ENCODE measurements at places on chromosomes 5 and 9. TPM values are rescaled to one million over a fixed set of nuclear protein-coding genes. Genes with fewer than 3 reads are reported as not detected.

GRCh38 chr9:101727612-101728524, 10.6 kb downstream of the GRIN3A start:
- DNase-seq, result no peak

- no peak for DNase-seq
Measured at GRCh38 chr5:76468635-76469425, 65.7 kb downstream of the IQGAP2 start.

The PCDHGA12 gene
- polyA plus RNA-seq, result 1.9 TPM

DNA sequence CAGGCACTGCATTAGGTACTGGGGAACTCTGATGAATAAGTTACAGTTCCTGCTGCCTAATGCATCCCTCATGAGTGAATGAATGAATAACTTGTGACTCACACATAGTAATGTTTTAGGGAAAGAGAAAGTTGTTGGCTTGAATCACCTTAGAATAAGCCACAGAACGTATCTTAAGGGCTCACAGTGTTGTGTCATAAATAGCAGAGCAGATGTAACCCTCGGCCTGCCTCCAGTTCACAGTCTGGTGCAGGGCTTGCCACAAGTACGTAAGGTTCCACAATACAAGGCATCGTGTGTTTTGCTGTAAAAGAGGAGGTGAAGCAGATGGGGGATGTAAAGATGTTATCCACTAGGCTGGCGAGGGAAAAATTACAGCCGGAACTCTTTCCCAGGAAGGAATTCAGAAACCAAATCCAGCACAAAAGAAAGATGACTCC, 218.7 kb downstream of the TRPM3 start:
- DNase-seq, result peak; percentile 14

- no peak for DNase-seq
Measured at GRCh38 chr9:130365323-130365721, 79.4 kb upstream of the ASS1 start.

GRCh38 chr5:74969726-74970125, 82.6 kb downstream of the GCNT4 start:
- no peak for DNase-seq

- DNase-seq, result peak; percentile 95
Measured at GRCh38 chr5:124746916-124747790, 714 bp upstream of the ZNF608 start.

GRCh38 chr5:71601222-71602026, 14.3 kb downstream of the MCCC2 start:
- DNase-seq, result peak; percentile 7

DNA sequence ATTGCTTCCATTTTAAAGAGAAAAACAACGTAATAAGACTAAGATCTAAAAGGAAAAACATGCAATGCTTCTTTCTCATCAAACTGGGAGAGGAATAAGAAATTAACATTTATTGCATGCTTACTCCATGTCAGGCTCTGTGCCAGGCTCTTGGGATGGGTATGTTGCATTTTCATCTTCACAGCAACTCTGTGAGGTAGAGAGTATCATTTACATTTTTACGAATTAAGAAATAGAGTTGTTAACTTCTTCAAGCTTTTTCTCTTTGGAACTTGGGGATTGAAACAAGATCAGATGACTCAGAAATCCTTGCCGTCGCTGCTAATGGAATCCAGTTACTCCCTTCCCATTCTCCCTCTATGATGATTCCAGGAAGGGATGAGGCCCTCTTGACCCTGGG, 39.5 kb downstream of the PDE8B start:
- no peak for DNase-seq

DNA sequence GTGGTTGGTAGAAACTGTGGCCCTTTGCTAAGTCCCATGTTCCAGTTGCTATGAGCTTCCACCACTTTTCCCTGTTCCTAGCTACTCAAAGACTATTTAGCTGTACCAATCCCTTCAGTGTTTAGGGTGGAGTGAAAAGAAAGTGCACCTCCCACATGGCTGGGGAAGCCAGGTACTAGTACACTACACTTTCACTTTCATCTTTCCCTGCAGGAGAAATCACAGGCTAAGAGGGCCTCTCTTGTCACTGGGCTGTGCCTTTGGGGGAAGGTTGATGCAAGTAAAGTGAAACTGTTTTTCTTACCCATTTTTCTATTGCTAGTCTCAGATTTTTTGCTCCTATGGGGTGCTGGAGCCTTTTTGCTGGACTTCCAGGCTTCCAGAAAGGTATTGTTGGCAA, 33.5 kb upstream of the CKS2 start:
- no peak for DNase-seq

The HTR4 gene
- 0.11 TPM for polyA plus RNA-seq

DNA sequence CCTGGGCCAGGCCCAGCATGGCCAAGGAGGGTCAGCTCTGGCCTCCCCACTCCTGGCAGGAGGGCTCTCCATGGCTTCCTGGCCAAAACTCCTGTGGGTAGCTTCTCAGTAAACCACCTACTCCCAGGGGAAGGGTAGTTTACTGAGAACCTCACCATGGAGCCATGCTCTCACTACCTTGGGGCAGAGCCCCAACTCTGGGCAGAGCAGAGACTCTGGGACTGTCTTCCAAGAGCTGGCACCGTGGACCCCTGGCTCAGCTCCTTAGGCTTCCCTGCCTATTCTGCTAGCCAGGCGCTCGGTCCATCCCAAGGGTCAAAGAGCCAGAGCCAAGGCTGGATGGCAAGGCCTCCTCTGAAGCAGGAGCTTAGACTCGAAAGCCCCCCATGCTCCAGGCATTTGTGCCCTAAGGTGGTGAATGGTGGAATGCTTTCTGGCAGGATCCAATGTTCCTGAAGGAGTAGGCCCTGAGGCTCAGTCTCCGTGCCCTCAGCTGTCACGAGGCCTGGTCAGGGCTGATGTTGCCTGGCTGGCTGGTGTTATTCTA, 19.6 kb downstream of the TCF7 start:
- no peak for DNase-seq

DNA sequence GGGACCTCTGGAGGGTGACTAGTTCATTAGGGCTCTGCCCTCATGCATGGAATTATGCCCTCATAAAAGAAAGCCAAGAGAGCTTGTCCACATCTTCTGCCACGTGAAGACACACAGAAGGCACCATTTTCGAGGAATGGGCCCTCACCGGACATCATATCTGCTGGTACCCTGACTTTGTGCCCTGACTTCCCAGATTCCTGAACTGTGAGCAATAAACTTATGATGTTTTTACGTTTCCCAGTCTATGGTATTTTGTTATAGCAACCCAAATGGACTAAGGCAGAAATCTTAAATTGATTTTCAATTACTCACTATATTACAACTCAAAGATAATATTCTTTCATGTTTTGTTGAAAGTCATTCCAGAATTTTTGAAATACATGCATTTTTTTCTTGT, 163.8 kb upstream of the PAPPA start:
- no peak for DNase-seq

DNA sequence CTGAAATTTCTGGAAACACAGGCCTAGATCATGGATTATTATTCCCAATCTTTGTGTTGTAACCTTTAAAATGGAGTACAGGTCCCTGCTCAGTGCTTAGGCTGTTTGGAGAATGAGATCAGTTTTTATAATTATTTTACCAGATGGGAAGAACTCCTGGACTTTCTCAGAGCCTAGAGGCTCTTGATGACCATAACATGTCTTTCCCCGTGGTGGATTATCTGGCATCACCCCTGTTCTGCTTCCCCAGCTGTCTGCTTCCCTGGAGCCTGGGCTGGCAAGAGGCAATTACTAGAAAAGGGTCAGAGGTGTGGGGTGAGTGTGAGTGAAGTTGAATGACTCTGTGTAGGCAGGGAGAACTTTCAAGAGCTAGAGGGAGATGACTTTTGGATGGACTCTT, 143.0 kb downstream of the CARTPT start:
- no peak for DNase-seq

The SCGB3A2 gene
- 0.22 TPM for polyA plus RNA-seq

The CDK7 gene
- polyA plus RNA-seq, result 39.4 TPM

- DNase-seq, result no peak
Measured at GRCh38 chr5:170522211-170523141, 18.7 kb downstream of the KCNIP1 start.

DNA sequence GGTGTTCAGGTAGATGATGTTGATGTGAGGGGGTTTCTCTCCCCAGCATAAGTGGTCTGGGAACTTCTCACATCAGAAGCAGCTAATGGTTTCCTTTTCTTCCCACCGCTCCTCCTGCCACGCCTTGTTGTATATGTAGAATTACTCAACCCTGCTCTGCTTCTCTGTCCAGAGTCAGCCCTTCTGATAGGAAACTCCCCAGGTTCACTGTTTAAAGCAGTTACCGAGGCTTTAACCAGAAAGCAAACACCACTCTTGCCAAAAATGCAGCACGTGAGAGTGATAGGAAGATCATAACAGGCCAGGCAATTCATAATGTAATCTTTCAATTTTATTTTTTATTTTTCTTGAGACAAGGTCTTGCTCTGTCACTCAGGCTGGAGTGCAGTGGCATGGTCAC, 10.5 kb upstream of the TMEM252 start:
- DNase-seq, result no peak

DNA sequence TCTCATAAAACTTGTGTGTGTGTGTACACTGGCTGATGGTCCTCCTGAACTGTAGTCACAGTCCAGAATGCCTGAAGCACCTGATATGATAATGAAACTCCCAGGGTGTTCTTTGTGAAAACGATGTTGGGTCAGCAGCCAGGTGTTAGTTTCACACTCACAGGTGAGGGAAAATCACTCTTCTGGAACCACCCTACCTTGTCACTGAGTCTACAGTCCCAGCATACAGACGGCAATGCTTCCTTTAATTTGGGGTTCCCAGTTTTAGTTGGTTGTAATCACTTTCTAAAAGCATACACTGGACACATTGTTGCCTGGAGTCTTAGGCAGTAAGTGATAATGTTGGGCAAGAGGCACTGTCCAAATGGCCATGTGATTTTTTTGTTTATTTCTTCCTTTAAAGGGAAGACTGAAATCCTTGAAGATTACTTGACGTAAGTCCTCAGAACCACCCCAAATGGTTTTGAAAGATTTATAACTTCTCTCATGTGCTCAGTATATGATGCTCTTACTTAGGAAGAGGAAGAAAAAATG, 18.2 kb upstream of the MGAT1 start:
- DNase-seq, result no peak

GRCh38 chr5:129125819-129126218, 31.3 kb downstream of the ISOC1 start:
- no peak for DNase-seq

The SAXO1 gene
- 0.29 TPM for polyA plus RNA-seq

DNA sequence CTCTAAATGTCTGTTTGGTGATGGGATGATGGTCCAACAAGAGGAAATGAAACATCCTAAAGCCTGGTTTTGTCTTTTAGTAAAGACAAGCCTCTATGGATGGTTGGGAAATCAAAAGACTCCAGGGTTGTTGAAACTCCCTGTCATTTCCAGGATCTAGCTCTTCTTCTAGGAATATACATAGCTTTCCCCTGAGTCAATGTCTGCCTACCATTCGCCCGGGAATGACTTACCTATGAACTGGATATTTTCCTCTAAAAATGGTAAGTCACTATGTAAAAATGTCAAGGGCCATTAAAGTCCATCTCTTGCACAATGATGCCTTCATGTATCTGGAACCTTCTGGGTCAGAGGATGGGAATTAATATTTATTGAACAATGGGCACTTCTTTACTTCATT, 11.1 kb upstream of the KIF12 start:
- no peak for DNase-seq

DNA sequence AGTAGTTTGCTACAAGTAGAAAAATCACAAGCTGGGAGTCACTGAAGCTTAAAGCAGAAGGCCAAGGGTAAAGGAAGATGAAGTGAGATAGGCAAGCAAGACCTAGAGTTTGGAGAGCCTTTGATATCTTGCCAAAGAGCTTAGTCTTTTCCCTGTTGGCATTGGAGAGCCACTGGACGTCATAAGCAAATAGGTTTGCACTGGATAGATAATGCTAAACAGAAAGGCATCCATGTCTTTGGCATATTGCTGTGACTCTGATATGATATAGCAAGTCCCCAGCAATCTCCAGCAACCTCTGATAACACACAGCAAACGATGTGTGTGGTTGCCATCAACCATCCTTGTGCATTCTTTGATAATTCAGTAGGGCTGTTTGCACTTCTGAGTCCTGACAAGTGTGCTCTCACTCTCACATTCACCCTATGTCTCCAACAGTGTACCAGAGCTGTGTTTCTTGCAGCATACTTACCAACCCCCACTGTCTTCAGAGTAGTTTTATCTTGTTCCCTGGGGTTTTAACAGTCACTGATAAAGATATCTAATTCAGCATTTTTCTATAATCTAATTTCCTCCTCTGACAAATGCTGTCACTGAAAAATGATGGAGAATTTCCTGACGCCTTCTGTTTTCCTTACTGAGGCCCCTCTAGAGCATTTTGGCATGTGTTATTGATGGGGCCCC, 16.9 kb upstream of the FREM1 start:
- DNase-seq, result no peak

GRCh38 chr5:96868603-96869371, 7.5 kb upstream of the ERAP2 start:
- DNase-seq, result peak; percentile 22

The BTNL9 gene
- 11.5 TPM for polyA plus RNA-seq

- DNase-seq, result no peak
Measured at GRCh38 chr5:115377468-115378217, 81.2 kb upstream of the CCDC112 start.

Measured in renal cortex interstitium (tissue), 15 donors.